ENCODE measurements at places on chromosomes 16 and 17. TPM values are rescaled to one million over a fixed set of nuclear protein-coding genes. Genes with fewer than 3 reads are reported as not detected.

- DNase-seq: no peak
Measured at GRCh38 chr17:57949649-57950048, 5.6 kb downstream of the CUEDC1 start.

GRCh38 chr16:67021321-67021720 is 7.6 kb upstream of the CBFB start:
- no peak for DNase-seq

The MYH3 gene
- 2.6 TPM for polyA plus RNA-seq

DNA sequence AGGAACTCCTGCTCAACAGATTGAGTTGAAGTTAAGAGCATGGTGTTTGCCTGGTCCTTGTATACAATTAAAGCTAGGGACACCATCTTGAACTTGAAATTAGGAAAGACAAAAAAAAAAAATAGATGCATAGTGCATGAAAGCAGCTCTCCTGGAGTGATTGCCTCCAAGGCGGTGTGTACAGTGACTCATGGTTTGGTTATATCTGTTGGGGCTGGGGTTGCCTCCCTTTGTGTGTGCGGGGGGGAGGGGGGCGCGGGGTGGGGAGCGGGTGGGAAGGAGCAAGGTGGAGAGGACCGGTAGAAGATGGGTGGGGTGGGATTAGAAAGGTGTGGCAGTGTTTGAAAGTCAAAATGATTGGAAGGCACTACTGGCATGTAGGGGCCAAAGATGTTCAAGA is 3.4 kb downstream of the TMED6 start:
- DNase-seq: no peak

DNA sequence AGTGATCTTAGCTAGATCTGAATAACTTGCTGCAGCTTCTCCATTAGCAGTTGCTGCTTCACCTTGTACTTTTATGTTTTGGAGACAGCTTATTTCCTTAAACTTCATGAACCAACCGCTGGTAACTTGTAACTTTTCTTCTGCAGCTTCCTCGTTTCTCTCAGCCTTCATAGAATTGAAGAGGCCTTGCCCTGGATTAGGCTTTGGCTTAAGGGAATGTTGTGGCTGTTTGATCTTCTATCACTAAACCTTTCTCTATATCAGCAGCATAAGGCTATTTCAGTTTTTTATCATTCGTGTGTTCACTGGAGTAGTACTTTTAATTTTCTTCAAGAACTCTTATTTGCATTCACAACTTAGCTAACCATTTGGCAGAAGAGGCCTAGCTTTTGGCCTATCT is 21.5 kb upstream of the TMEM92 start:
- DNase-seq: no peak

The HSD17B1 gene
- polyA plus RNA-seq: 3.0 TPM

GRCh38 chr17:55259684-55260111 is 5.1 kb upstream of the HLF start:
- no peak for DNase-seq

The LHX1 gene
- polyA plus RNA-seq: 88.7 TPM

The SEPTIN12 gene
- polyA plus RNA-seq: not detected

DNA sequence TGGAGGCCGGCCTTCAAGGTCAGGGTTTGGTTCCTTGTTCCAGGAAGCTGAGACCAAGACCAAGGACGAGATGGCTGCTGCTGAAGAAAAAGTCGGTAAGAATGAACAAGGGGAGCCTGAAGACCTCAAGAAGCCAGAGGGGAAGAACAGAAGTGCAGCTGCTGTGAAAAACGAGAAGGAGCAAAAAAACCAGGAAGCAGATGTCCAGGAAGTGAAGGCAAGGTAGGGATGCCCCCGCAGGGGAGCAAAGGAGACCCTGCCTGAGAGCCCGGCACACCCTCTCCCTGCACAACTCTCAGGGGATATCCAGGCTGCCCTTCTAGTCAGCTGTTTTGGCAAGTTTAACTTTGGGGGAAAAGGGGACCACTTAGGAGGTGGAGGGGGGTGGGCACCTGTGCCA is 29.0 kb downstream of the RNF213 start:
- DNase-seq: no peak

The ELP5 gene
- 51.3 TPM for polyA plus RNA-seq

The PCGF2 gene
- polyA plus RNA-seq: 87.1 TPM

The INCA1 gene
- 8.6 TPM for polyA plus RNA-seq

The KRTAP17-1 gene
- not detected for polyA plus RNA-seq

The PLD2 gene
- 38.8 TPM for polyA plus RNA-seq

- no peak for DNase-seq
Measured at GRCh38 chr17:6075845-6076244, 5.7 kb downstream of the WSCD1 start.

The MFAP4 gene
- 199 TPM for polyA plus RNA-seq

The PYDC1 gene
- not detected for polyA plus RNA-seq

The OR1F1 gene
- not detected for polyA plus RNA-seq

GRCh38 chr17:3335876-3336275 is 37.7 kb upstream of the OR3A1 start:
- DNase-seq: no peak

GRCh38 chr17:10294180-10294579 is 78.6 kb downstream of the MYH13 start:
- DNase-seq: no peak

DNA sequence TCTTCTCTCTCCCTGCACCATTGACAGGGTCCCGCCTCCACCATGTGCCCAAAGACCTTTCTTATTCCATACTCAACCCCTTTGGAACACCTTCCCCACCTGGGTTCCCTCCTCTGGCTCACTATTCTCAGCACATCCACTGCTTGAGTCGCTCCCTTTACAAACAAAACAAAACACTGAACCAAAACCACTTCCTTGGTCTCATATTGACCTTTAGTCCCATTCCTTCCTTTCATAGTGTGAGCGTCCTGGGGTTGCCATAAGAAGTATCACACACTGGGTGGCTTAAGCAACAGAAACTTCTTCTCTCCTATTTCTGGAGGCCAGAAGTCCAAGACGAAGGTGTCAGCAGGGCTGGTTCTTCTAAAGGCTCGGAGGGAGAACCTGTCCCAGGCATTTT is 6.1 kb upstream of the TNRC6C start:
- no peak for DNase-seq

DNA sequence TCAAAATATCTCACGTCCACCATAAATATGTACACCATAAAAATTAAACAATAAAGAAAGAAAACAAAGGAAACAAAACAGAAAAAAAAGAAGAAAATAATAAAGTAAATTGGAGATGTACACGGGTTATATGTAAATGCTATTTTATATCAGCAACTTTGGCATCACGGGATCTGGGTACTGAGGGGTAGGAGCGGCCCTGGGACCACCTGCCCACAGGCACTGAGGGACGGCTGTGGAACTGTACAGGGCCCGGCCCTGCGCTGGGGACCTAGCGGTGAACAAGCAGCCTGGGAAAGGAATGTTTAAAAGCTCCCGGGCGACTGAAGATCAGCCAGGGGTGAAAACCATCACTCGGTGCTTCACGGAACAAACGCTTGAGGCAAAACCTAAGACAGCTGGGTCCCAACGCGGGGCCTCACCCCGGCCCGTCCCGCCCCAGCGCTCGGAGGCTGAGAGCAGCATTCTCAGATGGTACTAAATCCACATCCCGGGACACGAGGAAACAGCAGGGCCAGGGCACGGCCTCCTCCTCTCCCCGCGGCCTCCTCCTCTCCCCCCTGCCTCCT is 31.2 kb downstream of the NXN start:
- no peak for DNase-seq

DNA sequence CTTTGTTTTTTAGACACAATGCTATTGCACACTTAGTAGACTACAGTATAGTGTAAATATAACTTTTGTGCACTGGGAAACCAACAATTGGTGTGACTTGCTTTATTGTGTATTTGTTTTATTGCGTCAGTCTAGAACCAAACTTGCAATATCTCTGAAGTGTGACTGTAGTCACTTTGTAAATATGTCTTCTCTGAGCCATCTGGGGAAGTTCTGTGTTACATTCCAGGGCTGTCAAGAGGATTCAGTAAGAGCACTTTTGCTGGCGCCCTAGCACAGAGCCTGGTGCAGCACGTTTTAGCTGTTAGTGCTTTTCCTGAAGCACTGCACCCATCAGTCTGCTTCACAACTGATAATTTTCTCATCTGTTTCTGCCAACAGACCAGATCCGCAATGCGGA is 73.2 kb downstream of the NT5M start:
- DNase-seq: no peak

DNA sequence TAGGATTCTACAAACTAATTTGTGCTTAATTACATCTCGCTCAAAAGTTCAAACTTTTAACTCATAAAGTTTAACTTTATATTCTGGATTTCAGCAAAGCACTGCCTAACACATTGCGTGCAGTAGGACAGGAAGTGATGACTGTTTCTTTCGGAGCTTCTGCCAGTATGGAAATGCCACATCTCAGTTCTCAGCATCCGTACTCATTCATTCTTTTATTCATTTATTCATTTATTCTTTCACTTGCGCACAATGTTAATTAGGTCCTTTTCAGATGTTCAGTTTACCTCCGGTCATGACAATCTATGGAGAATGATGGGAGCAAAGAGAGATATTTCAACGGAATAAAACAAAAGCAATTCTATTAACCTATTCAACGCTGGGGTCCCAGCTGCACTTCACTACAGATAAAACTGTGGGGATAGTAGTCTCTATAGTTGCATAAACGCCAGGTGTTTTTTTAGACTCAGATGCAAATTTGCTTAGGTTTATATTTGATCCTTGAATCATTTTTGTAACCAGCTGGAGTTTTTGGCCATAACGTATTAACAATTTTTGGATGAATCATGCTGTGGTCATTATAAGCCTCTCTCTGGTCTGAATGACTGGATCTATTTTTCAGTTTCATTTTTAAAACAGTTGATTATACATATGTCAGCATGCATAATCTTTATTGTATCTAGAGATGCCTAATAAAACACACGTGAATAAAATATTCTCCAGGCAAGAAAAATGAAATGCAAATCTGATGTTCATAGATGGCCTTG is 143.9 kb downstream of the KCNJ2 start:
- DNase-seq: no peak

DNA sequence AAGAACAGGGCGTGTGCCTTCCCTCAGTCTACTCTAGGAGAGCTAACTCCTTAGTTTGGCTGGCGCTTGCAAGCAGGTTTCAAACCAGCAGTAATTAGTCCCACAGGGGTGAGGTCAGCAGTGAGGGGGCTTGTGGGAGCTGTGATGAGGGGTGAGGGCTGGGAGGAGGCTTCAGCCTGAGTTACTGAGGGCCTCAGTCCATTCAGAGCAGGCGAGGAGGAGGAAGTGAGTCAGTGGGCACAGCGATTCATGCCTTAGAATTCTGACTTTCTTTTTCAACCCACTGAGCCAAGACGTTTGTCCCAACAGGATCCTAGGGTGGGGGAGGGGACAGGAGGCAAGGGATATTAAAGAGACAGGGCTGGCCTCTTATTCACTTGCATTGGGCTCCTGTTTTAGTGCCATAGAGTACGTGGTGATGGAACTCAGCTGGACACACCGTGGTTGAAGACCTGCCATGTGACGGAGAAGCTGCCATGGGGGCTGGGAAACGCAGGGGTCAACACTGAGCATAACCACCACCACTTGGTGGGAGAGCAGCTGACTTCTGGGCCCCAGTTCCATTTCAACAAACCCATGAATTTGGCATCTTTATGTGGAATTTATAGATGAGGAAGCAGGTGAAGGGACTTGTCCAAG is 8.3 kb upstream of the ITGA3 start:
- no peak for DNase-seq

The NTN1 gene
- 4.2 TPM for polyA plus RNA-seq

DNA sequence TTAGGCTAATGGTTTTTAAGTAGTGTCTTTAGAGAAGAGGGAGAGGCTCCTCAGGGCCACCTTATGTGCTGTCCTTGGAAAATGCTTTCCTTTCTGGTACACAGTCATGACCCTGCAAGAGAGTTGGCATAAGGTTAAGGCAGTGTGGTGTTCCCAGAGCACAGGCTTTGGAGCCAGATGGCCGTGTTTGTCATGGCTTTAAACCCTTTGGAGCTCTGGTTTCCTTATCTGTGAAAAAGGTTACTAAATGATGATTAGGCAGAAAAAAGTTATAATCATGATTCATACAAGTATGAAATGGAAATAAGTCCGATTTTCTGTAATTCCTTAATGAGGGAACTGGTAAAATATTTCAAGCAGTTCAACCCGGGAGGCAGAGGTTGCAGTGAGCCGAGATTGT is 13.2 kb downstream of the UTP4 start:
- no peak for DNase-seq

- no peak for DNase-seq
Measured at GRCh38 chr17:45440161-45440778, 7.6 kb upstream of the ARHGAP27 start.

- no peak for DNase-seq
Measured at GRCh38 chr16:20260215-20261009, 66.9 kb downstream of the GP2 start.

The C16orf92 gene
- polyA plus RNA-seq: not detected

DNA sequence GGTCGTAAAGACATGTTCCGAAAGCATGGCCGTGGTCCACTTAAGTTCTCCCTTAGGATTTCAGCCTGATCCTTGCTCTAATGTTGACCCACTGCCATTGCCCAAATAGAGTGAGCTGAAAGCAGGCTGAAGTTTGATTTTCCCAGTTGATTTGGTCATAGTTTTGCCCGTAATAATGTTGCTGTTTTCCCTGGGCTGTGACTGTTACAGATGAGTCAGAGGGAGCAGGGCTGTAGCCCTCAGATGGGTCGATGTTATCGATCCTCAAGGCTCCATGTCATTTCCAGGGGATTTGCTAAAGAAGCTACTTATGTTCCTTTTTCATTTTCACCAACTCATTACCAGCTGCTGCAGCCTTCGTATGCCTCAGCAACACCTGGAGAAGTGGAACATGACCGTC is 169.0 kb upstream of the ZFHX3 start:
- no peak for DNase-seq

GRCh38 chr17:55814377-55814776 is 63.5 kb downstream of the PCTP start:
- DNase-seq: no peak

GRCh38 chr16:75627851-75628250 is 4.8 kb upstream of the ADAT1 start:
- no peak for DNase-seq

GRCh38 chr16:85709766-85710585 is 21.2 kb upstream of the GINS2 start:
- no peak for DNase-seq

The CAVIN1 gene
- 82.0 TPM for polyA plus RNA-seq

DNA sequence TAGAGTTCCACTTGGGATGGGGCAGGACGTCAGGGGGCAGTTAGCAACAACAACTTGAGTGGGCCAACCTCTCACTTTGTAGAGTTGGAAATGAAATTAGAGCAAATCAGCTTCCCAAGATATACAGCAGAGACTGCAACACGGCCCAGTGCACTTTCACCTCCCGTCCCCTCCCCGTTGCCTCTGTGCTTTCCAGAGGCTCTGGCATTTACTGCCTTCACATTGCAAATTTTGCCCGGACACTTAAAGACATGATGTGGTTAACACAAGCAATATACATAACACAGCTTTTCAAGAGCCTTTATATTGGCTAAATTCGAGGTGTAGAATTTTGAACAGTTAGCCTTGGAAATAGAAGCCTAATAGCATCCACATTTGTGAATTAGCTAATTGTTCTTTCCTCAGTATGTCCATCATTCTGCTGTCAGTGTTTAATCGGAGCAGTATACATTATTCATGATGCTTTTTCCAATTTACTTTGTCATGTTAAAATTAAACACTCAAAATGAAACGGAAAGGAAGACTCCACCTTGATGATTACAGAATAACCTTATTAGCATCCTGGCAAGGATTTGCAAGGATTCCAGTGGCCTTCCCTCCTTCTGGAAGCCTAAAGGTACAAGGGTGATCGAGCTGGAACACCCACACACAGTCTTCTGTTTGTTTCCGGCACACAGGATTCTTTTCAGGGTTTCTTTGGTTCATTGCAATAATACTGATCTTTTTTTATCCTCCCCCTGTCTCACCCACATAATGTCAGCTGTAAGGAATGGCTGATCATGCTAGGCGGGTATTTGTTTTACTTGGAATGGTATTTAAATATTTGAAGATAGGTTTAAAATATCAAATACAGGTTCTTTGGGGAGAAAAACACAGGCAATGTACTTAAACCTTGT is 190.9 kb upstream of the CACNG5 start:
- DNase-seq: no peak

Measured in right renal pelvis (tissue), 4 donors.